ENCODE measurements at places on chromosomes 3 and 15.

DNA sequence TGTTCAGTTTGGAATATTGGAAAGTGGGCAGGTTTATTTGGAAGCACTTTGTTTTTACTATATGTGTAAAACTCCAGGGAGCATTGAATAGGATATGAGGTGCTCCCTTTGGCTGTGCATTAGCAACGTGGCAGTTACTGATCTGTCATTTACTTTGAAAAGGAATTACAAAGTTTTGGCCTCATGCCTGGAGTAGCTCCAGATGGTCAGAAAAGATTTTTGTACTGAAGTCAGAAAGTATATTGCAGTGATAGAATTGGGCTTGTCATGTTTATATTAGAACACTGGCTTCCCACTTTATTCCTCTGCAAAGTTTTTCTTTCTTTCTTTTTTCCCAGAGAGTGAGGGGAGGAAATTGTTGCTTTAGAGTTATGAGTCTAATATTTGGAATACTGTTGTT lies 26.1 kb downstream of the FNDC3B start:
- peak; percentile 86 for DNase-seq

GRCh38 chr3:31035681-31036080 lies 141.2 kb upstream of the GADL1 start:
- no peak for DNase-seq

- no peak for DNase-seq
Observed at GRCh38 chr3:101938262-101938847, 89.0 kb downstream of the NFKBIZ start.

DNA sequence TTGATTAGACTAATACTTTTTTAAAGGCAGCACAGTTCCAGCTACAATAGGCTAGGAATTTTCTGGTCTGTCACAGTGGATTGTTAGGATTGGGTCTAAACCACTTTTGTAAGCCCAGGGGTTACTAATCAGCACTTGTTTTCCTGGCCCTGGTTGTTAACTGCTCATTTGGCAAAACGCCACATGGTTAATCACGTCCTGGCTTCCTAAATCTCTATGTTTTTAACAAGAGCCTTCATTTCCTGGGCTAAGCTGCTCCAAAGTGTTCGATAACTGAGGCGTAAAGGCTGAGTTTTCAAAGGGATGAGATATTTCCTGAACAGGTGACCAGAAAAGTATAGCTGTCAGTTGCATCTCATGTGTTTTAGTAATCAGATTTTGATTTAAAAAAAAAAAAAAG lies 38.9 kb upstream of the CLRN1 start:
- peak; percentile 75 for DNase-seq

DNA sequence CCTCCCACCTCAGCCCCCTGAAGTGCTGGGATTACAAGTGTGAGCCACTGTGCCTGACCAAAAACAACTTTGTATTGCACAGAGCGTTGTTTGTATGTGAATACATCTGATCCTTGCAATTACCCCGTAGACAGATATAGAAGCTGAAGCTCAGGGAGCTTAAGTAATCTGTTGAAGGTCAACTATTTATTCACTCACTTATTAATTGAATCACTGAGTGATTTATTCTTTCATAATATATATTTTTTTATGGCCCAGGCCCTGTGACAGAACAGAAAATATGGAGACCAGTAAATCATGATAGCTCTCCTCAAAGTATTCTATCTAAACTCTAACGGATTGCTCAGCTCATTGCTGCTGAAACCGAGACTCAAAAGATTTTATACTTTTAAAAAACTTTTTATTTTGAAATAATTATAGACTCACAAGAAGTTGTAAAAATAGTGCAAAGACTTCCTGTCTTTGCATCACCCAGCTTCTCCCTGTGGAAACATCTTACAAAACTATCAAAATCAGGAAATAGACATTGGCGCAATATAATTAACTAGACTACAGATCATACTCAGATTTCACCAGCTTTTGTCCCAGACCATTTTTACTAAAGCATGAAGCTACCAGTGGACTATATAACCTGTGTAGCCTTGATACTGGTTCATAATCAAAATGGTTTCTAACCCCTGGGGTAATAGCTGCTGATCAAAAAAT lies 466.1 kb downstream of the PDCD6IP start:
- DNase-seq: no peak

DNA sequence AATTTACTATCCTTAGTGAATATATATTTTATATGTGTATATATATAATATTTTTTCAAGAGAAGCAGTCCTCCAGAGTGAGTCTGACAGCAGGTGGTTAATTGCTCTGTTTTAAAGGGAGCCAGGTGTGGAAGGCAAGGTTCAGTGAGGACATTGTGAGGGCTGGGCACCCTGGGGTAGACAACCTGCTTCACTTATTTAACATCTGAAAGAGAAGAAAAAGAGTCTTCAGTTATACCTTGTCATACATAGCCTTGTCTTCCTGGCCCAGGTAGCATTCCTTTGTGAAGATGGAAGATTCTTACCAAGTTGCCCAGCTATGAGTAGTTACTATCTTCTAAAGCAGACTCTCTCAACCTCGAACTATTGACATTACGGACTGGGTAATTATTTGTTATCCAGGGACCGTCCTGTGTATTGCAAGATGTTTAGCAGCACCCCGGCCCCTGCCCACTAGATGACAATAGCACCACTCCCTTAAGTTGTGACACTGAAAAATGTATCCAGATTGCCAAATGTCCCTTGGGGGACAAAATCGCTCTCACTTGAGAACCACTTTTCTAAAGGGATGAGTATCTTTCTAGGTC lies 336.0 kb upstream of the TRIM42 start:
- DNase-seq: no peak

- no peak for DNase-seq
Observed at GRCh38 chr3:71874618-71875017, 89.7 kb upstream of the PROK2 start.

- DNase-seq: peak; percentile 29
Observed at GRCh38 chr15:78875107-78875914, 2.6 kb downstream of the MORF4L1 start.

DNA sequence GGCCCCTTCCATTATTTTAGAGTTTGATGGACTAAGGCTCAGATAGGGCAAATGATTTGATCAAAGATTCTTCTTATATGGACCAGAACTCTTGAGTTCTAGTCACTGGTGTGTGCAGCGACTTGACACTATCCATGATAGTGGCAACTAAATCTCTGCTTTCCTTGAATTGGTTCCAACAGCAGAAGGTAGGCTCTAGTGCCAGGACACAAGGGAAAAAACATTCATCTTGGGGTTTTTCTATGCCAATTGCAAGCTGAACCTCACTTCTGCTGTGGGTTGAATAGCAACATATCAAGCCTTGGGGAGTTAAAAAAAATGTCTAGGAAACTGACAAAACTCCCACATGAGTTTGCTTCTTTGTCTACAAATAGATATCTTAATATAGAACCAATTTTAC lies 35.1 kb downstream of the CTXND1 start:
- no peak for DNase-seq

- no peak for DNase-seq
Observed at GRCh38 chr15:41981371-41982132, 9.2 kb upstream of the EHD4 start.

DNA sequence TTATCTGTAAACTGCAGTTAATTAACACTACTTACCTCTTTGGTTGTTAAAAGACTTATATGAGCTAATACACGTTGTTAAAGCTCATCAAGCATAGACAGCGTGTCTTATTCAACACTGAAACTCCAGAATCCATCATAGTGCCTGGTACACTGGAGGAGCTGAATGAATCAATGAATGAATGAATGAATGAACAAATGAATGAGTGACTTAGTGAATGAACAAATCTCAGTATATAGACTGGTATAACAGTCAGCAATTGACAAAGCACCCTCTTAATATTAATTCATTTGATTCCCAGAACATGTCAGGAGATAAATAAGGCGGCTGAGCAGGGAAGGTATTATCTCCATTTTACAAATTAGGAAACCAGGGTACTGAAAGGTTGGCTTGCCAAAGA lies 7.1 kb downstream of the CASR start:
- no peak for DNase-seq

DNA sequence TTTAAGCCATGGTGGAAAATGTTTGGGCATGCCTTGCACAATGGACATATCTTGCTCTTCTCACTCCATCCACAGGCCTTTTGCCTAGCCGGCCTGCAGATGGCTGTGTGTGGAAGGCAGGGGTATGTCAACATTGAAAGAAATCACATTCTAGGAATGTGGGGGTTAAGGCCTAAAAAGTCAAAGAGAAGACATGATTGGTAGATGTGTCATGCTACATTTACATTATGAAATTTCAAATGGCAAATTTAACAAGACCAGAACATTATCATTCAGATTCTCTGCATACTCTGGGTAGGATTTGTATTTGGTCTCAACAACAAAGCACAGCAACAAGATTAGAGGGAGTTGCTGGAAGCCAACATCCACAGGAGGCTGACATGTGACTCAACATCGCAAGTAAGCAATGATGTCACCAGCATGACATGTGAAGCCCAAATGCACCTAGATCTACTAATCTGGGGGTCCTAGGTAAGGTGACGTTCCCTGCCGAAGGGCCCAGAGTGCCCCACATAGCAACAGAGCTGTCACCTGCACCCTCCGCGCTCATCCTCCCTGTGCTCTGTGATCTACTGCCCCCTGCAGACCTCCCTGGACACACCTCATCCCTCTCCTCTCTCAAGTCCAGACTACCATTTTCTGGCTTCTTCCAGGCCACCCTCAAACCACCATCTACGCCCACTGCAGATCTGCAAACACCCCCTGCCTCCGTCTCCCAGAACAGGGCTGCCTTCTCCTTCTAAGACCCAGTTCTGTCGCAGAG lies 39.4 kb downstream of the CLDN18 start:
- no peak for DNase-seq

DNA sequence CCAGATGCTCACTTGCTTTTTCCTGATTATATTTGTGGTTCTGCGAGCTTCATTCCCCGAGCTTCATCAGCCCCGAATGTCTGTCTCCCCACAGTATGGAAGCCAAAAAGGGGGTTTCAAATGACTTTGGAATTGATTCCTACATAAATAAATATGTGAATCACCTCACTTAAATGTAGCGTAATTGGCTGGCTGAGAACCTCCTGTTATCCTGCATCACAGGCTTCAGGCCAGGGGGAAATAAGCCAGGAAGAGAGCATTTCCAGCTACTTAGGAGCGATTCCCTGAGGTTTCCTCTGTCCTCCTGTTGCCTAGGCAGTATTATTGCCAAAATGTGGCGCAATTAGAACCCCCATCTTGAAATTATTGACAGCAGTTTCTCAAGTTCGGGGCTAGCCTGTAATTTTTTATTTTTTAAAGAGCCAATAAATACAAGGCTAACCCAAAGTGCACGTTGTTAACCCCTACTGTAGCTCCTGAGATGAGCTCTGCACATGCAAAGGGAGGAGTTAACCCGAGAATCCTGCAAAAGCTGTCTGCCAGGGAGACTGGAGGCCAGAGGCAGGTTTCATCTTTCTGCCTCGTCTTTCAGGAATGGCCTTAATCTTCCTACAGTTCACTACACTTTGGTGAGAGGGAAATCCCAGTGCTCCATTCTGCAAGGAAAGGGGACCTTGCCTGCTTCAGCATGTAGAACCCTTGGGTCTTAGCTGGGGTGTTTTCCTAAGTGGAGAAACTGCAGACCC lies 148.2 kb downstream of the ADAMTS9 start:
- DNase-seq: peak; percentile 90

DNA sequence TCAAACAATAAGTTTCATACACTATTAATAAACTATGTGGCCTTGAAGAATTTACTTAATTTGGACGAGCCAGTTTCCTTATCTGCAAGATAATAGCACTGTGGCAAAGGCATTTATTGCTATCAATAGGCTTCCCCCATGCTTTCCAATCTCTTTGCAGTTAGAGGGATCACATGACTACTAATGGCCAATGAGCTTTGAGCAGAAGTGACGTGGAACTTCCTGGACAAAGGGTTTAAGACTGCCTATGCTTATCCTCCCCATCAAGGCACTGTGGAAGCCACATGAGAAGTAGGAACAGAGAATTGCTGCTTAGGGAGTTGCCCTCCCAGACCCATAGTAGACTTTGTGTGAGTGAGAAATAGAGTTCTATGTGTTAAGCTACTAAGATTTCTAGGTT lies 16.7 kb upstream of the ZMAT3 start:
- DNase-seq: no peak

DNA sequence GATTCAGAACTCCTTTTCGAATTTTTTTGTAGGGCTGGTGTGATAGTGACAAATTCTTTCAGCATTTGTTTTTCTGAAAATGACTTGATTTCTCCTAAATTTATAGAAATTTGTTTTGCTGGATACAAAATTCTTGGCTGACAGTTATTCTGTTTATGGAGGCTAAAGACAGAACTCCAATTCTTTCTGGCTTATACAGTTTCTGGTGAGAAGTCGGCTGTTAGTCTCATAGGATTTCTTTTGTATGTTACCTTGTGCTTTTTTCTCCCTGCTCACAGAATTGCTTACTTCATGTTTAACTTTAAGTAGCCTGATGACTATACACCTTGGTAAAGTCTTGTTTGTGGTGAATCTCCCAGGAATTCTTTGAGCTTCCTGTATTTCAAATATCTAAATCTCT lies 1264.6 kb downstream of the NSUN3 start:
- no peak for DNase-seq

DNA sequence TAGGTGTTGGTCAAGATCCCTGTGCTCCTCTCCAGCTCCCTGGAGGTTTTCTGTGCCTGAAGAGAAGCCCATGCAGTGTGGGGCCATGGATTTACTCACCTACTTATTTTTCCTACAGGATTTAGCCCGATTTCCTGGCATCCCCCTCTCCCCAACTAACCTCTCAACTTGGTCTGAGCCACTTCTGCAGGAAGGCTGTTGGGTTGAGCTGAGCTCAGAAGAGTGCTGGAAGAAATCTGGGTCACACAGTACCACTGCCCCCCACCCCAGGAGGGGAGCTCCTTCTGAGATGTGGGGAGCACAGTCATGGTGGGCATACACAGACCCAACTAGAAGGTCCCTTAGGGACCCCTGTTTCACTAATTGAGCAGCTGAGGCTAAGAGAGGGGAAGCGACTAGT lies 34.4 kb upstream of the SLCO2A1 start:
- DNase-seq: no peak

DNA sequence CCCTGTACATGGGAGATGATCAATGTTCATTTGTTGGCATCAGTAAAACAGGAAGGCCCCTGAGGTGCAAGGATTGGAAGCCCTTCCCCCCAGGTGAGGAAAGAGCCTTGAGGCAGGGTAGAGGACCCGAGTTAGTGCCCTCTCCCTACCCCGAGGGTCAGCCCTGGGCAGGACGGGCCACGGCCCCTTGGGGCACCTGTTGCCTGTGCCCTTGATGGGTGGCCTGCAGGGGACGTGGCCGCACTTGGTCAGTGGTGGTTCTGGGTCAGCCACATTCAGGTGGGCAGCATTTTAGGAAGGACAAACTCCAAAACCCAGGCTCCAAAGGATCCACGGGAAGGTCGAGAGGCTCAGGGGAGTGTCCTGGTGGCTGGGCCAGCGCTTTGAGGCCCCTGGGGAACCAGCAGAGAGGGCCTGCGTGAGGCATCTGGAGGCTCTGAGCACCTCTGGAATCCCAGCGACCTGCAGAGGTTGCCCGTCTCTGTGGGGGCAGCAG lies 15.8 kb upstream of the RPUSD3 start:
- no peak for DNase-seq

- no peak for DNase-seq
Observed at GRCh38 chr3:62128051-62128450, 245.3 kb downstream of the FEZF2 start.

DNA sequence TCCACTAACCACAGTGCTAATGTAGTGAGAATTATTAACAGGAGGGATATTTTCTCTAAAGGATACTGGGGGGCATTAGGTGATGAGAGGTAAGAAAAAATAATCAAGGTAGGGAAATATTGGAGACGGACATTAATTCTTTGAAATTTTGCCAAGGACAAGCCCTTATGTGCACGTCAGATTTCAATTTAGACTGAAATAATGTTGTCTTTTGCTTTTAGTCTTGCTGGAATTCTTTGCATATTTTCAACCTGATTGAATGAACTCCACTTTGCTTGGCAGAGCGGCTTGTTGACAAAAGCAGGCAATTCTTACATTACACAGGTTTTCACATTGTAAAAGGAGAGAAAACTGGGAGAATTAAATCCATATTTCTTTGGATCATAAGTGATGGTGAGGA lies 25.0 kb upstream of the C3orf52 start:
- DNase-seq: no peak
